ENCODE measurements at places on chromosomes 12 and 14. TPM values are rescaled to one million over a fixed set of nuclear protein-coding genes. Genes with fewer than 3 reads are reported as not detected.

The GUCY2C gene
- total RNA-seq: not detected

GRCh38 chr12:22979854-22980469, 355.0 kb downstream of the ETNK1 start:
- DNase-seq: no peak

The TTC8 gene
- total RNA-seq: 3.4 TPM

The CCDC197 gene
- total RNA-seq: not detected

The IL31 gene
- 2.5 TPM for total RNA-seq

- no peak for DNase-seq
Measured at GRCh38 chr12:66352197-66352596, 49.9 kb downstream of the HELB start.

- no peak for DNase-seq
Measured at GRCh38 chr12:66633676-66634075, 45.2 kb downstream of the GRIP1 start.

DNA sequence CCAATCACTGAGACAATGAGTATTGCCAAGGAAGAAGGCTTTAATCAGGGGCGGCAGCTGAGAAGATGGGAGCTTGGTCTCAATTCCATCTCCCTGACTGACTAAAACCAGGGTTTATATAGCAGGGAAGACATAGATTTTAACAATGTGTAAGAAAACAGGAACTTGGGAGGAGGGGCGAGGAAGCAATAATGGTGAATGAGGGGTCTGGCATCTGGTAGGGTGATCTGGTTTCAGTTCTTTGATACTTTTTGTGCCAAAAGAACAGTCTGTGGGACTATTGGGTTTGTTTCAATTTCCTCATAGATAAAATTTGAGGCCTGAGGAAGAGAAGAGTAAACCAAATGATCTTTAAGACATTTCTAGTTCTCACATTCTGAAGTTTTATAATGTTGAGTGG, 49.2 kb downstream of the FUT8 start:
- no peak for DNase-seq

DNA sequence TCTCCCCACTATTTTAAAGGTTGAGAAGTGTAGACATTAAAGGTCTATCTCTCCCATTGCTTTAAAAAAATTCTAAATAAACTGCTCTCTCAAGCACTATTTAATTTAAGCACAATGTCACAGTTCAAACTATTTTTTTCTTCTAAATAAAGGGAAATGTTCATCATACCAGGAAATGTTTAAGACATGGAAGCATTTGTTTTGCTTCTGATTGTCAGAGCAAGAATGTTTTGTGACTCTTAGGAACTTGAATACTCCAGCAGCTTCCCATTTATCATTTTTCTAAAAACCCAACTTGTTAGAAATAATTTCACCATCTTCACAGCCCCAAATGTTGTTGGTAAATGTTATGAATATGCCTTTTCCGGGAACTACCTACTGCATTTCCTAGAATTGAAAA, 121.8 kb upstream of the NTF3 start:
- DNase-seq: no peak

GRCh38 chr12:111971800-111972199, 41.2 kb downstream of the TMEM116 start:
- DNase-seq: no peak

The TAS2R46 gene
- 1.3 TPM for total RNA-seq

DNA sequence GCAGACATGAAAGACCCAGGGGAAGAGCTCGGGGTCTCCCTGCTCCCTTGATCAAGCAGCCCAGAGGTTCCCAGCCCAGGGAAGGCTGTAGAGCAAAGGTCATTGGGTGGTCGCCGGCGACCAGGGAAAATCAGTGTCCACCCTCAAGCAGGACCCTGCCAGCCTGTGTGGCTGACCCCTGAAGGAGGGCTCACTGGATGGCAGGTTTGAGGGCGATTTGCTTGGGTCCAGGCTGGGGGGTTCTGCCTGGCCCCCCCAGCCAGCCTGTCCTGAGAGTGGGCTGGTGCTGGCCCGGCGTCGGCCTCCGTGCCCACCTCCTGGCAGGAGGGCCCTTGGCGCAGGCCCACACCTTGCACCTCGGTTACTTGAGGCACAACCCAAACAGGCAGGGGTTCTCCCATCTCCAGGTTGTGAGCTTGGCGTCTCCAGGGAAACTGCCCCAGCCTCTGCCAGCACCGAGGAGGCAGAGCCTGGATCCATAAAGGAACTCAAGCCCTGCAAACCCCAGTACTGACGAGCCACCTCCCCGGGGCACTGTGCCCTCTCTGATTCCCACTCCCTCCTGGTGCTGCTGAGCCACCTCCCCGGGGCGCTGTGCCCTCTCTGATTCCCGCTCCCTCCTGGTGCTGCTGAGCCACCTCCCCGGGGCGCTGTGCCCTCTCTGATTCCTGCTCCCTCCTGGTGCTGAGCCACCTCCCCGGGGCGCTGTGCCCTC, 329.0 kb upstream of the SFSWAP start:
- no peak for DNase-seq

The TMEM179 gene
- not detected for total RNA-seq

The MYF6 gene
- total RNA-seq: not detected

Measured in activated CD4-positive, alpha-beta T cell treated with anti-CD3 and anti-CD28 coated beads, Interleukin-2, amount 10 ng/mL, durations not matched to agents 24 days and 14 days (primary cell).